ENCODE measurements at places on chromosomes 6 and 20.
A peak's percentile ranks its signal among the peaks of the same experiment; 100 is the strongest.

DNA sequence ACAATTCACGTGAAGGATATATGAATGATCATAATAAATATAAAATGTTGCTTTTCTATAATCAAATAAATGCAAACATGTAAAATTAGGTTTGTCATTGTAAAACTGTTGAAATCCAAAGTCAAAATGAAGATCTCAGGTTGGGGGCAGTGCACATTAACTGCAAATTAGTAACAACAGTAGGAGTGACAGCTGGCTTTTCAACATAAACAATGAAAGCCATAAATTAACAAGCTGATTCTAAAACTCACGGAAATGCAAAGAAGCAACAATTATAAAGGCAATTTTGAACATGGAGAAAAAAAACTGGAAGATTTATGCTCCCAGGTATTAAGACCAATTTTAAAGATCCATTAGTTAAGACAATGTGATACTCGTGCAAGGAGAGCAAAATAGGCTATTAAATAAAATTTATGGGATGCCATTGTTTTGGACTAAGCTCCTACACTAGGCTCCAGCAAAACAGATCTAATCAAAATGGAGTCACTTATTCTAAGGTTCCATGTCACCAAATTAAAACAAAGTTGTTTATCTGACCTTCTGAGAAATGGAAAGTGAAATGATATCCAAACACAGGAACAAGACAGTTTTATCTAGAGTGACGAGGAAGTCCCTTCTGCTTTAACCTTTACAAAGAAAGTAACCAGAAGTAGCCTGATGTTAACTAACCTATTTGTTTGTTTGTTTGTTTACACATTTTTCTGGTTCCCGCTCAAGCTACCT lies 770.8 kb downstream of the EPHA7 start:
- DNase-seq = no peak

GRCh38 chr6:166959911-166960608 lies 3.7 kb upstream of the RNASET2 start:
- DNase-seq = peak; percentile 47

DNA sequence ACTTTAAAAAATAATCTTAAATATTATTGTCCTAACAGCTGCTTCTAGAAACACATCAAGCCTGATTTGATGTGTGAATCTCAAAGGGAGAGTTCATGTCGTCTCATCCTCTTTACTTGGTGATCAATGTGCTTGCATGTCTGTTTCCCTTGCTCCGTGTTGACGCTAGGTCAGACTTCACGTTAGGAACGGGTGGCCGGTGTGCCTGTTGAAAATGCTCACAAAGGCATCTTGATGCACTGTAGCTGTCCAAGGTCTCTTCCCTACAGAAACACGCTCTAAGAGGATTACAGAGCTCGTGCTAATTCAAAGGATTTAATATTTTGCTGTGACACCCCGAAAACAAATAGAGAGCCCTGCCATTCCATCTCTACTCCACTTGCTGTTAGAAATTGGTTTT lies 84.6 kb downstream of the ID4 start:
- DNase-seq = no peak

GRCh38 chr6:56706981-56707726 lies 64.5 kb upstream of the DST start:
- no peak for DNase-seq

- peak; percentile 21 for DNase-seq
Measured at GRCh38 chr6:62775427-62776022, 435.7 kb upstream of the FKBP1C start.

DNA sequence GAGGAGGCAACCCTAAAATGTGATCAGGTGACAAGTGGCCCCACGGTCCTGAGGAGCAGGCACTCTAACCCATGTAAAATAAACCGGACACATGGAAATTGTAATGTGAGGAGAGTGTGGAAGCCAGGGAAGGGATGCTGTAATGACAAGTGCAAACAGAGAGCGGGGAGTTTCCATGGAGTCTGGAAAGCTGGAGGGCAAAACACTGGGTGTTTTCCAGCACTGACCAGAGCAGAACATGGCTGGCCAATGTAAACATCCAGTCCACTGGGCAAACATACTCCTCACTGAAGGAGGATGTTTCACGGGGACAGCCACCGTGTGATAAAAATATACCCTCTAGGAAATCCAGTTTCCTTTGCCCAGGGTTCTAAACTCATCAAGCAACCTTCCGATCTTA lies 219.0 kb upstream of the JARID2 start:
- no peak for DNase-seq

DNA sequence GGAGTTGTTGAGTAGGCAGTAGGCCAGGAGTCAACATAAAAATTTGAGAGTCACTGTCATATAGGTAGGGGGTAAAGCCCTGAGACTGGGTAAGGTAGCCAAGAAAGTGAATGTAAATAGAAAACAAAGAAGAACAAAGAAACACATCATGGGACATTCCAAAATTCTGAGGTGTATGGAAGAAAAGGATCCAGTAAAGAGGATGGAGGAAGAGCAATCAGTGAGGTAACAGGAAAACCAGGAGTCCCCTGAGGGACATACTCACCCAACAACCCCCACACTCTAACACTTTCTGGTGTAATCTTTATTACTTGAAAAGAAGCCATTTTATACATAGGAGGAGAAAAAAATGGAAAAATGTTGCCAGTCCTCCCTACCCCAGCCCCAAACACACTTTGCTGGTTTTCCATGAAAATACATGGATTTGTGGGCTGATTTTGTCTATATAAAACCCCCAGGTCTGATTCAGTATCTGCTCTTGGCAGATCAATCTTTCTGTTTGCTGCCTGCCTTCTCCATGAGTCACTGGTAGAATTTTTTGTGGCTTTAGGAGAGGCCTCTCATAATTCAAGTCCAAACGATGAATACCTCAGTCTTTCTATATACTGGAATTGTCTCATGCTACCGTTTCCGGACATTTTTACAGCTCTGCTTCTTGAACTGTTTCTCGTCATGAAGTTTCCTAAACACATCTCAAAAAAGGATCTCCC lies 271.4 kb upstream of the MAN1A1 start:
- DNase-seq = no peak

- no peak for DNase-seq
Measured at GRCh38 chr20:30485331-30486102, 771.9 kb upstream of the DEFB115 start.
